ENCODE measurements at places on chromosomes 3 and 15. TPM values are rescaled to one million over a fixed set of nuclear protein-coding genes. Genes with fewer than 3 reads are reported as not detected.

DNA sequence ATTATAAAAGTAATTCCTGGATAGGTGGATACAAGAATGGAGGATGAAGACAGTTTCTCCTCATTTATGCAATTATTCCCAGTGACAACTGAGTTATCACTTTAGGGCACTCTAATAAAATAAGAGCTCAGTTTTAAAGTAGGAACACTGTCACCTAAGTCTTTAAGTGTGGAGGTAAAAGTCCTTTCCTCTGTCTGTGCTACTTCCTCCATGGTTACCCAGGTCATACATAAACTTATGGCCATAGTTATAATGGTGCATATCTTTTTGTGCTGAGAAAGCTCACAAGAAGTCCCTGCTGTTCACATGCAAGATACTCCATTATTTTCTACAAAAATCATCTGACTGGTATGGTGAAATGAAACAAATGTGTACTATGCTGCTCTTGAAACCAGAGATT, 1093.6 kb downstream of the IGSF11 start:
- no peak for DNase-seq

- no peak for DNase-seq
Observed at GRCh38 chr3:195913382-195913781, 5.0 kb upstream of the TNK2 start.

GRCh38 chr3:45509038-45509767, 85.3 kb upstream of the LIMD1 start:
- no peak for DNase-seq

DNA sequence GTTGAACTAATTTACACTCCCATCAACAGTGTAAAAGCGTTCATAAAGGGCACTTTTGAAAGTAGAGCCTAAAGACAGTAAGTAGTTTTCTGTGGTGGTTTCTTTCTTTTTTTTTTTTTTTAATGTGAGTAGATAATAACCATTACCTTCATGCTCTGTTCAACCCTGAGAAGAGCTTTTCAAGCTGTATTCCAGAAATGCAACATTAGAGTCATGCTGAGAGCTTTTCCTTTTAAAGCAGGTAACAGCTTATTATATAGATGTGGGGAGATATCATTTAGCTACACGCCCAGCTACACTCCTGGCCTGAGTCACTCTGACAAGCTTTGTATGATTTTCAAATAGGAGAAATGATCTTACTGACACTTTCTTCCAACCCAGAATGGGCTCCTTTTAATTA, 96.2 kb upstream of the ARHGEF26 start:
- DNase-seq, result no peak

Gene OIP5
- total RNA-seq, result 2.5 TPM

Gene ACOX2
- 0.10 TPM for total RNA-seq

Gene IQCF2
- not detected for total RNA-seq

DNA sequence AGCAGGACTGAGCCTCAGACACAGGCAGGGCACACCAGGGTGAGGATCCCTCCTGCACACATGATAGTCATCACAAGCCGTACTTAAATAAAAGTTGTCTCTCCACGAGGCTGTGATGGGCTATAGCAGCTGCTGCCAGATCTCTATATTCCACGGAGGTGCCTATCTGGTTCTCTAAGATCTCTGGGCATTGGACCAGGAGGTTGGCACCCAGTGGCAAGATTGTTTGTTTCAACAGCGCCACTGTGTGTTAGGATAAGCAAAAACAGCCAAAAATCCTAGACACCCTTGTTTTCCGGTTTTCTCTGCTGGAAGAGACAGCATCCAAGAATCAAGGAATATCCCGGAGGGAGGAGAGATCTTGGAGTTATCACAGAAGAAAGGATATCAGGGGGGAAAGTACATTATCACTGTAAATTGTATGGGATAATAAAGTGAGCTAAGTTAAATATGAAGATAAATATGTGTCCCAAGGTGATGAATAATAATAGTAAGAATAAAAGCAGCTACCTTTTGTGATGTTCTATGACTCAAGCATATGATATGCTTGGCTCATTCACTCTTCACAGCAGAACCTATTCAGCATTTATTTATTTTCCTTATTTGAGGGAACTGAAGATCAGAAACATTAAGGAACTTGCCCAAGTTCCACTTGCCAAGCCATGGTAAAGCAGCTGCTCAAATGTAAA, 90.6 kb upstream of the AKAP13 start:
- DNase-seq, result no peak
